KBM-7 (cell line): ENCODE measurements at places on chromosomes 12 and 14.

DNA sequence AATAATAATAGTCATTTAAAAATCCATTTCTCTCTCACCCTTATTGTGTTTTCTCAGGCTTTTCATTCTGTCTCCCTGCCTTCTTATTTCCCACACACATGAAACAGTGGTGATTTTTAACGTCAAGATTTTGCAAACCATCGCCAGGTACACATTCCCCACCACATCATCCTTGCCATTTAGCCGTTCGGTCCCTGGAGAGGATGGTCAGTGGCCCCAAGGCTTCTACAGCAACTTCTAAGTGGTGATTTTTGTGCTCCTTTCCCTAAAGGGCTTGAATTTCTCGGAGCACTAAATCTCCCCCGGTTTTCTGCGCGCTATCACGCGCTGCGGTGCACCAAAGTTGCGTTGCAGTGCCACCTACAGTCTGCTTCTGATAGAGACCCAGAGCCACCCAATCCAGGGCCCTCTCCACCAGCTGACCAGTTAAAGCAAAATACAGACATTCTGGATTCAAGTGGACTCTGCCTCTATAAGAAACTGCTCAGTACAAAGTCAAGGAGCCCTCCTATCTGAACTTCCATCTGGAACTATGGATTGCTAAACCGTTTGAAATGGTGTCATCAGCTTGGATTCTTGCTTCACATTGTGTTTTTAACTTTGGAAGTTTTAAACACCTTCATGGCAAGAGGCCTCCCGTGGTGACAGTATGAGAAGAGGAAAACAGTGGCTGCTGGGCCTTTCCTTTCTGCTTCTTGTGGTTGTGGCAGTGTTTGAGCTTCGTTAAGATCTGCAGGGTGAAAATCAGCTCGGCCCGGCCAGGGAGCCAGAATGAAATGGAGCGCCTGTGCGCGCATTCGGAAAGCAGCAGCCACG lies 234.0 kb downstream of the SPTSSA start:
- peak; percentile 66 for DNase-seq

- DNase-seq, result no peak
Measured at GRCh38 chr14:90530523-90530922, 133.7 kb downstream of the CALM1 start.

- DNase-seq, result peak; percentile 11
Measured at GRCh38 chr12:4539167-4539870, 629 bp downstream of the RAD51AP1 start.

DNA sequence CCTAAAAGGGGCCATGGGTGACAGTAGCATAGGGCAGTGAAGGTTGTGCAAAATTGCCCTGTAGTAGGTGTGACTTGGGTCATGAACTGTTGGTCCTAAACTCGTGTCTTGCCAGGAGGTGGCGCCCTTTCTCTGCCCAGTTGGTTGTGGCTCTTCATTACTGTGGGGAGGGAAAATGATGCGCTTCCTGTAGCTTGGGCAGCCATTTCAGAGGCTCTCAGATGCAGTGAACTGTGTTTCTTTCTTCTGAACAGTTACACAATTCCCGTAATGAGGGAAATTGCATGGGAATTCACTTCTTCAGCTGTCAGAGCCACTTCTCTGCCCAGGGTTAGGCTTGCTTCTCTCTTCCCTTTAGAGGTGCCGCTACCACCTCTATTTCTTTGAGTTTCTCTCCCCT lies 148.1 kb upstream of the NRXN3 start:
- DNase-seq, result peak; percentile 83

DNA sequence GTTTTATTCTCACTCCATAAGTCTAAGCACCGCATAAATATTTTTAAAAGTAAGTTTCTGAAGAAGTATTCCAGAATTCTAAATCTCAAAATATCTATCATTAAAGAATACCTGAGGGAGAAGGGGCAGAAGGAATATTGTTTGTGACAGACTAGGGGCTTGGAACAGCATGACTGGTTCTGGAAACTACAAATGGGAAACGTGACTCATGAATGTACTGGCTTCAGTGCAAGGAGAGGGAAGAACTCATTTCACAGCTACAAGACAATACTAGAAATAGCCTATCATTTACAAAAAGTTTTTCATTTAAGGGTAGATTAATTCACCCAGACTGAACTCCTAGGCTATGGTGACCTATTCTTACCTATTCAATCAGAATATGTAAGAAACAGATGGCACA lies 121.3 kb downstream of the SLC25A21 start:
- no peak for DNase-seq

GRCh38 chr12:30178916-30179315 lies 395.2 kb upstream of the TMTC1 start:
- no peak for DNase-seq

DNA sequence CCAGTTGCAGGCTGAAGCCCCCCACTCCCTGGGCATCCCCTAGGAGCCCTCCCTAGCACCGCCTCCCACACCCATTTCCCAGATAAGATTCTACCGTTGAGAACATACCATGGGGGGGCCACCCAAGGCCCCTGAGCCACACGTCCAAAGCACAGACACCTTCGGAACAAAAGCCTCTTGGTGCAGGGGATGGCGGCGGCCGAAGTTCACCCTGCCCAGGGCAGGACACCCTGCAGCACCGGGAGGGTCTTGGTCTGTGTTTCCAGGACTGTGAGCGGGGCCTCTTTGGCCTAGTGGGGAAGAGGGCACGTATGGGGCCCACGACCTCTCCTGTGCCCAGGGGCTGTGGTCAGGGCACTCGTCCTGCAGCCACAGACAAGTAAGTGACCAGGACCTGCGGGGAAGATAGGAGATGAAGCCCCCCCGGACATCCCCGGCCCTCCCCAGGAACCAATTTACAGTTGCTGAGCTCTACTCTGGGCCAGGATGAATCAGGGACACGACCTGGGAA lies 154.3 kb upstream of the C14orf180 start:
- DNase-seq, result no peak

- no peak for DNase-seq
Measured at GRCh38 chr12:65603438-65604351, 220.6 kb upstream of the HMGA2 start.

DNA sequence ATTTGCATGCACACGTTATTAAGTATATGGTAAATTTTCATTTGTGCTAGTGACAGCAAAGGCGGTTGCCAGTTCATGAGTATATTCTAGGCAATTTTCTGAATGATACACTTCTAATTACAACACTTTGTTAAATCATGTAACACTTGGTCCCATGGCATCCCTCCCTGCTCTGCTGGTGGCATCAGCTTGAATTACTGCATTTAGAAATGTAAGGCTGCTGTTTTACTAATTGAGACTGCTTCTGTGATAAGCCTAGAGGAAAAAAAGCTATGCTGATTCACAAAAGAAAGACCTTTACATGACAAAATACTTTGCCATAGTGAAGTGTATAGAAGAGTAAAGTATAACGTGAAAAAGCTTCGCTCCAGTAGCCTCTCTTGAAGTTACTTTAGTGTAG lies 636.1 kb downstream of the KCNH5 start:
- DNase-seq, result no peak

DNA sequence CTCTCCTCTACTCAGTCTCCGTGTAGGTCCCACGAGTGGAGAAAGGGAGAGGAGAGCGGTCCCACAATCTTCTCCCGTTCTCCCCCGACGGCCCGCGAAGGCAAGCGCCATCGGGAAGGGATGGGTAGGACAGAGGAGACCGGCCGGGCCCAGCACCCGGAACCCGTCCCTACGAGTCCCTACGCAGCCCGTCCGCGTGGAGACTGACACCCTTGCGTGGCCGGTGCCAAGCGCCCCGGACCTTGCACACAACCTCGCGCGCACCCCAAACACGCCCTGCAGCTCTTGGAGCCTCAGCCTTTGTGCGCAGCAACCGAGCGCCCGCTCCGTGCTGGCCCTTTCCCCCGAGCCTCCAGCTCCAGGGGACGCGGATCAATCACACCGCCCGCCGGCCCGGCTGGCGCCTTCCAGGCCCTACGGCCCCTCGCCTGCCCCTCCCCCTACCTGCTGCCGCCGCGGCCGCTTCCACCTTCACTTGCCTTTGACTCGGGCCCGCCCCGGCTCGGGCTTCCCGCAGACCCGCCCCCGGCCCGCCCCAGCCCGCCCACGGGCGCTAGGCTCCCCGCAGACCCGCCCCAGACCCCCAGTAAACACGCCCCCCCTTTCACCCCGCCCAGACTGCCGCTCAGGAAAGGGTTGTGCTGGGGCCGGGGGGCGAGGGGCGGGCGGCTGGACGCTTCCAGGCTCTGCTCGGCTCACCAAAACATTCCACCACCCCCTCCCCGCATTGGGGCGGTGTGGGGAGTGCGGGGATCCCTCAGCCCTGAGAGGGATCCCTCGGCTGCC lies at the start of gene NDRG2:
TSS of gene NDRG2 (minus strand) at position 477 of the 786 bp plus-strand sequence. CDS start 1,746 bp downstream, outside the sequence.
- peak; percentile 62 for DNase-seq

GRCh38 chr12:1878214-1878613 lies 40.2 kb downstream of the CACNA2D4 start:
- DNase-seq, result no peak

- no peak for DNase-seq
Measured at GRCh38 chr12:45285717-45286116, 69.8 kb downstream of the ANO6 start.

GRCh38 chr14:100772607-100773165 lies 46.0 kb downstream of the DLK1 start:
- no peak for DNase-seq

DNA sequence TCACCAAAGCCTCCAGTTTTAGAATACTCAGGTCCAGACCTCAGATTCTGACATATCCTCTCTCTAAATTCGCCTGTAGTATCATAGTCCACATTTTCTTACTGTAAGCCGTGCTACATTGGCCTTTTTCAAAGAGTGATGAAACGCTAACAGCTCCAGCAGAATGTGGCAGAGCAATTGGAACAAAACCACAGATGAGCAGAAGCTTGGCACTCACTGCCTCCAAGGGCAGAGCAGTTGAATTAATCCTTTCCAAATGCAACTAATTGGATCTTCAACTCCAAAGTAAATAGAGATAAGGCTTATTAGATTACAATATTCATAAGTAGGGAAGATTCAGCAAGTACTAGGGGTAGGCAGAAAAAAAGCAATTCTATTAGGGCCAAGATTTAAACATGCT lies 128.3 kb downstream of the SLC35F4 start:
- no peak for DNase-seq

DNA sequence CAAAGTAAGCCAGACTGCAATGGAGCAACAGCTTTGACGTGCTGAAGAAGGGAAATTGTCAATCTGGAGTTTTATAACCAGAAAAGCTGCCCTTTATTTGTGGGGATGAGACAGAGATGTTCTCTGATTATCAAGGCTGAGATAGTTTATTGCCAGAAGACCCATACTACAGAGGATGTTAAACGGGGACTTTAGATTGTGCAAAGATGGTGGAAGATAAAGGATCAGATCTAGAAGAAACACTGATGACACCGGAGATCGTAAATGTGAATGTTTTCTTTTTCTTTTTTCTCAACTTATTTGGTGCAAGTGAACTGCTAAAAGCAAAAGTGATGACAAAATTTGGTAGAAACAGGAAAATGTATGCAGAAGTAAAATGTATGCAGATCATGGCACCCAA lies 178.3 kb upstream of the PLEKHG7 start:
- DNase-seq, result no peak

DNA sequence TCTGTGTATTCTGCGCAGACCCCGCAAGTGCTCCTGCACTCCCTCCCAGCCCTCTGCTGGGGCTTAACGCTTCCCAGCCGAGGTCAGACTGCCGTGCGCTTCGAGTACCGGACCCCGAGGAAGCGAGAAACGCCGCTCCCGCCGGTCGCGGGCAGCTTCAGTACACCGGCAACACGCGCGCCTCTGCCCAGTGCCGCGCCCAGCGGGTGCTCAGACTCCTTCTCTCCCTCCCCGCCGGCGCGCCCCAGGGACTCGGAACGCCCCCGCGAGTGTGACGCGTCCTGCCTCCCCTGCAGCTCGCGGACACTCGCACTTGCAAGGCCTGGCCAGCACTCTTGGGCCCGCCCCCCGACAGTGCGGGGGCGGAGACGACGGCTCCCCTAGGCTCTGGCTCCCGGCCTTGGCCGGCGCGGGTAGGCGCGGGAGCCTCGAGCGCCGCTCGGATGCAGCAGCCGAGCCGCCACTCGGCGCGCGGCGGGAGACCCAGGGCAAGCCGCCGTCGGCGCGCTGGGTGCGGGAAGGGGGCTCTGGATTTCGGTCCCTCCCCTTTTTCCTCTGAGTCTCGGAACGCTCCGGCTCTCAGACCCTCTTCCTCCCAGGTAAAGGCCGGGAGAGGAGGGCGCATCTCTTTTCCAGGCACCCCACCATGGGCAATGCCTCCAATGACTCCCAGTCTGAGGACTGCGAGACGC lies at the start of gene PTGER2:
TSS of gene PTGER2 (plus strand) at position 410 of the 692 bp plus-strand sequence. CDS start at position 647, 237 bp downstream.
- DNase-seq, result no peak

DNA sequence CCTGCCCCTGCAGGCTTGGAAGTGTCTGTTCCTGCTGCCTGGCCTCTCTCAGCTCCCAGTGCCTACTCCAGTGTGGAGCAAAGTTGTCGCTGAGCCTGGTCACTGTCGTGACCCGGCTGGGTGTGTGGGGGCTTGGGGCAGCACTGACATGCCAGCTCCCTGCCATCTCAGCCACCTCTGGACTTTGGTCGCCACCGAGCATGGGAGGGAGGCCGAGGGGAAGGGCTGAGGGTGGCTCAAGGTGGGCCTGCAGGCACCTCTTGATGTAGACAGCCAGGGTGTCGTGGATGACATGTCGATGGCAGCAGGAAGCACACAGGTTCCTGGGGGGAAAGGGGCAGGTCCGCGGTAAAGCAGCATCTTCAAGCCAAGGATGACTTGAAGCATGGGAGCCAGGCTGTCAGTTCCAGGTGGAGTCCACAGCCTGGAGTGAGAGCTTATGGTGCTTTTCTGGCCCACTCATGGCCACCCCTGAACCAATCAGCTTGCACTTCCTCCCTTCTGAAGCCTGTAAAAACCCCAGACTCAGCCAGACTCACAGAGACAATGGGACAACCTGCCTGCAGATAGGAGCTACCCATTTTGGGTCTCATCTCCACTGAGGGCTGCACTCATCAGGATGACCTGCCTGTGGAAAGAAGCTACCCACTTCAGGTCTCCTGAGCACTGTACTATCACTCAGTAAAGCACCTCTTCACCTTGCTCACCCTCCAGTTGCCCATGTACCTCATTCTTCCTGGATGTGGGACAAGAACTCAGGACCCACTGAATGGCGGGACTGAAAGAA lies 210.1 kb downstream of the MON2 start:
- no peak for DNase-seq

GRCh38 chr12:88646824-88647223 lies 66.6 kb upstream of the KITLG start:
- DNase-seq, result no peak

GRCh38 chr12:3630621-3631271 lies 122.2 kb downstream of the CRACR2A start:
- no peak for DNase-seq

DNA sequence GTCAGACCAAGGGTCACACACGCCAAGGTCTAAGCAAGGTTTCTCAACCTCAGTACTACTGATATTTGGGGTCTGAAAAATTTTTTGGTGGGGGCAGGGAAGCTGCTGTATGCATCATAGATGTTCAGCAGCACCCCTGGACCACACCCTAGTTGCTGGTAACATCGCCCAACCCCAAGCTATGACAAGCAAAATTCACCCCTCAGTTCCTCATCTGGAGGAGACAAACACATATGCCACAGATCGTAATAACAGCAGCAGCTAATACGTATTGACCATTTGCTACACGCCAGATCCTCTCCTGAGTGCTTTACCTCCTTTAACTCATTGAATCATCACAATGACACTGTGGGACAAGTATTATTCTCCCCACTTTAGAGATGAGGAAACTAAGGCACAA lies 46.4 kb downstream of the ACTN1 start:
- no peak for DNase-seq
